ENCODE measurements at places on chromosomes 7 and 10.

GRCh38 chr10:72462261-72462660, 107.5 kb upstream of the DNAJB12 start:
- no peak for DNase-seq

GRCh38 chr10:128540781-128541761, 414.8 kb upstream of the MKI67 start:
- DNase-seq, result peak; percentile 6

GRCh38 chr10:78520737-78521430, 487.2 kb downstream of the RPS24 start:
- no peak for DNase-seq

- no peak for DNase-seq
These were observed 36.9 kb downstream of the CYP26A1 start for GRCh38 chr10:93110472-93111146.

DNA sequence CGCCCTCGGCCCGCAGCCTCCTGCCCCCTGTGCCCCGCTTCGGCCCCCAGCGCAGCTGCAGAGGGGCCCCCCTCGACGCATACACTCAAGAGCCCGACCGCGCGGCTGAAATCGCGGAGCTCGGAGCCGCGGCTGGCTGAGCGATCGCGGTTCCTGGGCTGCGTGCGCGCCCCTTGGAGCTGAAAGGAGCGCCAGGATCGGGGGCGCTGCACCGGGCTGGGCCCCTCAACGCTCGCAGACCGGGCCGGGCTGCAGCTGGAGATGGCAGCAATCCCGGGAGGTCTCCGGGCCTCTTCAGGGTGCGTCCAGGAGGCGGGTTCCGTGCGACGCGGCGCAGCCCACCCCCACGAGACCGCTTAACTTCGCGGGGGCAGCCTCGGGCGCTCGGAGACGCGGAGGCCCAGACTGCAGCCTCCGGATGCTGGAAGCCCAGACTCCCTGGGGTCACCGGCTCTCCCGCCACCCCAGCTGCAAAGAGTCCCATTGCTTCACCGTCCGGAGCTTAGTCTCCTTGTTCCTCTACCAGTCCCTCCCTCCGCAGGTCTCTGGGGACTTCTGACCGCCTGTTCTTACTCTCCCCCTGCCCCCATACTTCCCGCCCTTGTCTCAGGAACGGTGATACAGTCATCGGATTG, 73.0 kb upstream of the LRRC4 start:
- DNase-seq, result no peak

DNA sequence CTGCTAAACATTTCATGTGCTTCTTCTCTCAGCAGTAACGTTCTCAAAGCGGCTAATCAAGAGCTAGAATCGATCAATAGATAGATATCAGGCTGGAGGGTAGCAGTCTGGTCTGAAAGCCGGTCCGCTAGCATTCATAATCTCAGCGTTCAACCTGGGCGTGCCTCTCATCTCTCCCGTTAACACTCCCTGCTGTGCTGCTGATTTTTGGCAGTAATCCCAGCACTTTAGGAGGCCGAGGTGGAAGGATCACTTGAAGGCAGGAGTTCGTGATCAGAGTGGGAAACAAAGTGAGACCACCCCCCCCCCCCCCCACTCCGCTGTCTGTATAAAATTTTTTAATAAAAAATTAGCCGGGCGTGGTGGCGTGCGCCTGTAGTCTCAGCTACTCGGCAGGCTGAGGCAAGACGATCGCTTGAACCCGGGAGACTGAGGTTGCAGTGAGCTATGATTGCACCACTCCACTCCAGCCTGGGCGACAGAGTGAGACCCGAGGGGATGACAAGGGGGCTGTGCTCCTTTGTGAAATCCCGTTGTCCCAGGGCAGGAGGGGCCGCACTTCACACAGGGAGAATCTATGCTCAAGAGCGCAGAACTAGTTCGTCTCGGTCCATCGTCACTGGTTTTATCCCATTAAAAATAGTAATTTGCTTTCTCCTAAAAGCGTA, 624 bp upstream of the CEP55 start:
- peak; percentile 34 for DNase-seq

- no peak for DNase-seq
These were observed 198.0 kb downstream of the CSTF2T start for GRCh38 chr10:51501396-51501795.

DNA sequence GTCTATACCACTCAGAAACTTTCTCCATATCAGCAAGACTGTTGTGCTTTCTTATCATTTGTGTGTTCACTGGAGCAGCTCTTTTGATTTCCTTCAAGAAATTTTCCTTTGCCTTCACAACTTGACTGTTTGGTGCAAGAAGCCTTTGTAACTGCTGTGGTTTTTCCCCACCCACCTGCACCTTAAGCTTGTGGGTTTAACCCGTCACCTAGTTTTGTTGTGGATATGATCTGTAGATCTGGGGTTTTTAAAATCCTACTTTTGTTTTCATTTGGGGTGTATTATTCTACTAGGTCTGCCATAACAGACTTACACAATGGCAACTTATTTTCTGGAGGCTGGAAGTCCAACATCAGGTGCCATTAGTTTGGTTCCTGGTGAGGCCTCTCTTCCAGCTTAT, 30.5 kb upstream of the CHST3 start:
- DNase-seq, result peak; percentile 28

DNA sequence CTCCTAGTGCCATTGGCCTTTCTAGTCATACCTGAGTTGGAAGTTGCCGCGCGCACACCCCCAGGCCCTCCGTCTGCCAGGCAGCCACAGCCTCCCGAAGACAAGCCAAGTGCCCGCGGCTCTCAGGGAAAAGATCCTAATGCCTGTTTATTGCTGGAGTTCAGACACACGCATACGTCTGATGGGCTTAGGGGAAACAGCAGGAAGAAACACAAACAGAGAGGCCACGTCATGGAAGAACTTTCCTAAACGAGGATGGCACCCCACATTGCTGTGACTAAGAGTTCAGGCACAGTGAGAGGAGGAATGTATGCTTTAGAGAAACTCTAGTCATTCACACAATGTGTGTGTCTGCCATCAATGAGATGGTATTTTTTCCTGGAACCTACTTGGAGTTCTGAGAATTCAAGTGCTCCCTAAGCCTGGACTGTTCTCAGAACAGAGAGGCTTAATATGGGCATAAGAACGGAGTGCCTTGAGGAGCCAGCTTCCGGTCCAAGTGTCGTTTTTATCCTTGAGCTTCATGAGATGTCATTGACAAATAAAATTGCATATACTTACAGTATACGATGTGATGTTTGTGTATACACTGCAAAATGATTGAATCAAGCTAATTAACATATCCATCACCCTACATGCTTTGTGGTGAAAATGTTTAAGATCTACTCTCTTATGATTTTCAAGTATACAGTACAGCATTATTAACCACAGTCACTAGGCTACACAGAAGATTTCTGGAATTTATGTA, 11.6 kb upstream of the RBP3 start:
- DNase-seq, result no peak

- DNase-seq, result no peak
These were observed 153.3 kb upstream of the INSYN2A start for GRCh38 chr10:127349737-127350136.

DNA sequence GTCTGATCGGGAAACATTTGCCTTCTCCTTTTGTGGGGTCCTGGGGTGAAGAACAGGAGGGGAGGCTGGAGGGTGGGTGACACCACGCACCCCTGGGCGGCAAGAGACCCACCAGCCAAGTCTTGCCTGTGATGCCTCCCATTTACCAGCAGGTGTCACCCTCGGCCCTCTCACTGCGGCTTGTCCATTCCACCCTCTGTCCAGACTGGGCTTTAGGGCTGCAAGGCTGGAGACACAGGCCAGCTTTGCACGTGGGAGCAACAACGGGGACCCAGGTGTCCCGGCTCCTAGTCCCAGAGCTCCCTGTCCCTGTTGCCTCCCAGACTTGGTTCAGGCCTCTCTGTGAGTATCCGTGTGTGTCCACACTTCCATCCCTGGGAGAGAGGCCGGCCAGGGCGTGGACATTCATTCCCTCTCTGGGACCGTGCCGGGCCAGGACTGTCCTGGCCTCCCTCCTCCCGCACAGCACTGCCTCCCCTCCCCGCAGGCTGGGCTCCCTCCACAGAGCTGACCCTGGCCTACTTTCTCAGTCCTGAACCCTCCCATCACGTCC, 36.2 kb upstream of the GTF2IRD1 start:
- peak; percentile 62 for DNase-seq

DNA sequence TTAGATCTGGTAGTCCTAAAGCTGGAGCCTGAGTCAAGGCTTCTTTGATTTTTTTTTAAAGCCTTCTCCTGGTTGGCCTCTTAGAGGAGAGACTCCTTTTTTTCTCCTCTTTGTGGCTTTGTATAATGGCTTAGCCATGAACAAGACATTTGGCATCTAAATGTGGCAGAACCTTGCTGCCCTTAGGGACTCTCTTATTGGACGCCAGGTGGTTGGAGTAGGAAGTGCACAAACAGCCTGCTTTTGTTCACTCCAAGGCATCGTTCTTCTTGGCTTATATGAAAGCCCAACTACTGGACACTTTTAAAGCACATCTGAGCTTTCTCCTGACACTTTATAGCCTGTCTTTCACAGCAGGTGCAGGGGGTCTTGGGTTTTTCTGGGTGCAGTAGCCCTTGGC, 25.0 kb downstream of the ZPBP start:
- DNase-seq, result peak; percentile 20

GRCh38 chr10:104123397-104123796, 1.4 kb downstream of the SFR1 start:
- DNase-seq, result peak; percentile 24

DNA sequence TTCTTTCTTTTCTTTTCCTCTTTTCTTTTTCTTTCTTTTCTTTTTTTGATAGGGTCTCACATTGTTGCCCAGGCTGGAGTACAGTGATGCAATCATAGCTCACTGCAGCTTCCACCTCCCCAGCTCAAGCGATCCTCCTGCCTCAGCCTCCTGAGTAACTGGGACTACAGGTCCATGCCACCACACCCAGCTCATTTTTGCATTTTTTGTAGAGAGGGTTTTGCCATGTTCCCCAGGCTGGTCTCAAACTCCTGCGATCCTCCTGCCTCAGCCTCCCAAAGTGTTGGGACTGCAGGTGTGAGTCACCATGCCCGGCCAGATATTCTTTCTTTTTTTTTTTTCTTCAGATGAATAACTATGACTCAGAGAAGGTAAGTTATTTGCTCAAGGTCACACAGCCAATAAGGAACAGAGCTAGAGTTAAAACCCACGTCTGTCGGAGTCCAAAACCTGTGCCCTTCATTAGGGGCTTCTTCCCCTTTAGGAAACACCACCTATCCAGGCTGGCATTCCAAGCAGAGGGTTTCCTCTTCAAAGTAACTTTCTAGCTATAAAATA, 28.1 kb upstream of the DNMBP start:
- DNase-seq, result no peak

DNA sequence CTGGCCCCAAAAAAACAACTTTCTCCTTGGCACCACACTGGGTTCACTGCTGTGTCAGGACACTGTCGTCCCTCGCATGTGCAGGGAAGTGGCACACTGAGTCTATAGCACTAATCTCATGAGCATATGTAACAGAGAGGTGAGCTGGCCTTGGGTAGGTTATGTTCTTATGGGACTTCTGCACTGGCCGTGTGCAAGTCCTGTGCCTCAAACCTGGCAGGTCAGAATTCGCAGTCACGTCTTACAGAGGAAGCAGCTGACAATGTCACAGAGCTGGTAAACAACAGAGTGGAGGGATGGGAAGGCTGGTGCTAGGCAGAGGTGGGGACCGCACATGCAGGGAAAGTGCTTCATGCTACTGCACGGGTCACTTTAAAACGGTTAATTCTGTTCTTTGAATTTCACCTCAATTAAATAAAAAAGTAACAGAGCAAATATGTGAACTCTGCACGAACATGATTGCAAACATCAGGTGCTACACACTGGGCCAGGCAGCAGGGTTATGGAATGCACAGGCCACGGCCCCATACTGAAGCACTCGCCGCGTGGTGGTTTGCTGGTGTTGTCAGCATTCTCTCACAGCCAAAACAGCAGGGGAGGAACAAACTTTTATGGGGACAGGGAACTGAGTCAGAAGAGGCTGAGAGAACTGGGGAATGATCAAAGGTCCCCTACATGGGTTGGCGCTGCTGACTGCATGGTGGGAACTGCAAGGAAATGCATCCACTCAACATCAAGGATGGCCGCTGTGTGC, 54.2 kb downstream of the VOPP1 start:
- no peak for DNase-seq

- DNase-seq, result no peak
These were observed 43.4 kb downstream of the FOXL3 start for GRCh38 chr7:333393-333764.

DNA sequence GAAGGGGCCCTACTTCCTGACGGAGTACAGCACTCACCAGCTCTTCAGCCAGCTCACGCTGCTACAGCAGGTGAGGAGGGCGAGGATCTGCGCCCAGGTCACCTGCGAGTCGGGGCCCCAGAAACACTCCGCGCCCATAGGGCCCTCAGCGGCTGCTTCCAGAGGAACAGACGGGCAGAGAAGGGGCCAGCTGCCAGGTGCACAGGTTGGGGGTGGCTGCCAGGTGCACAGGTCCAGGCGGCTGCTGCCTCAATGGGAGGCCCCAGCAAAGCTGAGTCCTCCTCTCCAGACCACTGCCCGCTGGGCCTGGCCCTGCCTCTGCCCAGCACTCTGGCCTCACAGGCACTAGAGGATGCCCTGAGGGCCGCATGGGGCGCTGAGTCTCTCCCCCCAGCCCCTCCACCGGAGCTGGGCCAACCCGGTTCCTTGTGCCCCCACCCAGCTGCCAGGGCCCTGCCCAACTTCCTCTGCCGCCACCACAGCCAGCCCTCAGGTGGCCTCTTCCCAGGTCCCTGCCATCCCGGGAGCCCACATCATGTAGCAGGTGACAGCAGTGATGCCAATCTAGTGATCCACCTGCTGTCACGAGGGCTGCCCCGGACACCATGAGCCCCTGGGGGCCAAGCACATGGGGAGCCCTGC, 17.0 kb upstream of the UTF1 start:
- no peak for DNase-seq

DNA sequence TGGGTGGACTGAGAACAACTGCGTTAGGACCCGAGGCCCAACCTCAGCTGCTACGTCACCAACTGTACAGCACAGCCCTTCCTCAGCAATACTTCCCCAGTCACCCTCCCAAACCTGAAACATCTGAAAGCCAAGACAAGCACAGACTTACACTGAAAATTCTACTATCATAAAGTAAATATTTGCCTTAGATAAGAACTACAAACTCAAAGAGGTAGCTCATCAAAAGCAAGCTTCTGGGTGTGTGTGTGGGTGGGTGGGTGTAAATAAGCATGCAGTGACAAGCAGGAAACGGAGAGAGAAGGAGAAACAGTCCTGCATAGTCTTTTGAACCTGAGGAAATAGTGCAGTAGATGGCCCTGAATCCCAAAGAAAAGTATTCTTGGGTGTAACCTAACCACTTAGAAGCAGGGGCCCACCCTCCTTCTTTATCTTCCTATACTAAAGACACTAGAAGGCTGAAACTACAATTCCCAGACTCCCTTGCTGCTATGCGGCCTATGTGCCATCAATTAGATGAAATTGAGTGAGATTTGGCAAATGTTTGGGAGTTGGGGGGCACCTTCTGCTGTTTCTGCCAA, 18.7 kb downstream of the SLC25A13 start:
- DNase-seq, result no peak

- no peak for DNase-seq
These were observed 72.0 kb downstream of the GOLGA7B start for GRCh38 chr10:97921581-97922021.

Measured in activated CD4-positive, alpha-beta T cell treated with anti-CD3 and anti-CD28 coated beads, Interleukin-10, Interleukin-2, amounts not matched to agents 100 ng/mL and 50 ng/mL, durations not matched to agents 16 hours and 8 hours (primary cell).